ENCODE measurements at places on chromosomes 13 and 19. TPM values are rescaled to one million over a fixed set of nuclear protein-coding genes. Genes with fewer than 3 reads are reported as not detected.

The WDR88 gene
- not detected for total RNA-seq

The MEIOSIN gene
- total RNA-seq: not detected

The PODNL1 gene
- total RNA-seq: 3.3 TPM

The ZNF44 gene
- total RNA-seq: not detected

The ACTL9 gene
- not detected for total RNA-seq

The SIGLEC12 gene
- total RNA-seq: not detected
